Astrocyte of the spinal cord (primary cell): ENCODE measurements at places on chromosomes 7 and 10.

DNA sequence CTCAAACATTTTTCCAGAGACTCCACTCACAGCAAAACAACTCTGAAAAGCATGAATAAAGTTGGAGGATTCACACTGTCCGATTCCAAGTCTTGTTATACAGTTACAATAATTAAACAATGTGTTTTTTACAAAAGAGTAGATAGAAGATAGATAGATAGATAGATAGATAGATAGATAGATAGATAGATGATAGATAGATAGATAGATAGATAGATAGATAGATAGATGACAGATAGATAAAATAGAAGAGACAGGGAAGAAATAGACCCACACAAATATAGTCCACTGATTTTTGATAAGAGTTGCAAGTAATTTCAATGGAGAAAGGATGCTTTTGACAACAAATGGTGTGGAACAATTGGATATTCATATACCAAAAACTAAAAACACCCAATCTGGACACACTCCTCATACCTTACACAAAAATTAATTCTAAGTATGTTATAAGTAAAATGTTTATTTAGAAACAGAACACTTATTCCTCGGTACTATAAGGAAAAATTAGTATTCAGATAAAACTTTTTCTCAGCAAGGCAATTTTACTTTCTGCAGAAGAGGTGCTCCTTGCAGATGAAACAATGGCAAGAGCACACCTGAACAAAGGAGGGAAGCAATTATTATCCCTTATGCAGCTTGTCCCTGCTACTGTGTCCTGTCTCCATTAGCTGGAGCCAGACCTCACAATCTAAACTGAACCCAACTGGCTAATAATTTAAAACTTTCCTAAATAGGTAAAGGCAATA, 5.7 kb upstream of the TAS2R39 start:
- DNase-seq = no peak

- DNase-seq = no peak
These were observed 269.7 kb downstream of the ZMYND11 start for GRCh38 chr10:404991-405390.

GRCh38 chr10:103692436-103692951, 162.9 kb downstream of the SH3PXD2A start:
- DNase-seq = no peak

DNA sequence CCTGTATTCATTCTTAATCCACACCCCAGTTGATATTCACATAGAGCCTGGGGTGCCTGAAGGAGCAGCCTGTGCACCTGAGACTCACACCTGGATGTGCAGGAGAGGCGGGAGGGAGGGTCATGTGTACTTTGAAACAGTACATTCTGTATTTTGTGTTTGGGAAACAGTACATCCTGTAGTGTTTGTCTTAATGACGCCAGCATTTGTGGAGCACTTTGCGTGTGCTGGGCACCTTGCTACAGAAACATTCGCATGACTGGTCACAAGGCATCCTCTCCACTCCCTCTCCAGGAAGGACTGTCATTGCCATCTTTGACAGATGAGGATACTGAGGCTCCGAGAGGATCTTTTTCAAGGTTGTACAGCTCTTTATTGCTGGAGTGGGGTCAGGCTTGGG, 132.1 kb downstream of the TACC2 start:
- no peak for DNase-seq

DNA sequence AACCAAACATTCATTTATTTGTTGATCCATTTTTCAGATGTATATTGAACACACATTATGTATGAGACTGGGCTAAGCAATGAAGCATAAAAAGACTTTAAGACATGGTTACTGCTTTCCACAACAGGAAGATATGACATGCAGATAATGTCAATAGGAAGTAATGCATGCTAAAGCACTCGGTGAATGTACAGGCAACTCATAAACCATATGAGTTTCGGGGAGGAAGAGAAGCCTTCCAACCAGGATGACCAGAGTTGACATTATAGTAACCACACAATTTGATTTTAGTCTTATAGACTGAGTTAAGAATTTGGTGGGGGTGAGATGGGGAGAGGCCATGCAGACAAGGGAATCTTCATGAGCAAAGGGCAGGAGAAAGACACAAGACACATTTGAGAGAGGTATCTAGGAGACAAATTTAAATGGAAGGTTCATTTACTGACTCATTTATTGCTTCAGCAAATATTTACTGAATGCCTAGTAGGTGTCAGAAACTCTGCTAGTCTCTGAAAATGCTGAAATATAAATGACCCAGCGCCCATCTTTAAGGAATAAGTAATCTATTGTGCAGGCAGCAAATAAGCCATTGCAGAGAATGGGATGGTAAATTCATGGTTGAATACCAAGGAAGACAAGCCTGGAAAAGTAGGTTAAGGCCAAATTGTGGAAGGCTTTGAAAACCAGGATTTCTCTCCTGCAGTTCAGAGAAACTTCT, 19.0 kb upstream of the SLK start:
- DNase-seq = no peak

GRCh38 chr10:84826704-84827103, 498.3 kb downstream of the CCSER2 start:
- peak; percentile 17 for DNase-seq

DNA sequence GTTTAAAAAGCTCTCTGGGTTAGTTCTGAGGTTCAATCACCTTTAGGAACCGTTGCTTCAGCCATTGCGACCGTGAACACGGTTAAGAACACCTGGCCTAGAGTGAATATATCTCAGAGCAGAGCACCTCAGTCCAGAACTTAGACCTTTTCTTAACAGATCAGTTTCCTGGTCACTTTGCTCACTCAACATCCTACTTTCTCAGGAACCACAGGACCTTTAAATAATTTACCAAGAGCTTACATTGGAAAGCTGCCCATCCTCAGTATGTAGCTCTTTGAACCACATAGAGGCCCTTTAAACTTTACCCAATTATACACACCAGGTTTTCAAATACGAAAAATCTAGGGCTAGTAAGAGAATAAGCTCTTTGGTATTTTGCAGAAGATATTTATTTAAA, 153.2 kb downstream of the NRBF2 start:
- DNase-seq = peak; percentile 84

- DNase-seq = no peak
These were observed 289.7 kb downstream of the BAMBI start for GRCh38 chr10:28967031-28967430.

GRCh38 chr10:955127-955819, 23.8 kb upstream of the LARP4B start:
- DNase-seq = no peak

- no peak for DNase-seq
These were observed 52.9 kb downstream of the AUTS2 start for GRCh38 chr7:69651101-69651590.

DNA sequence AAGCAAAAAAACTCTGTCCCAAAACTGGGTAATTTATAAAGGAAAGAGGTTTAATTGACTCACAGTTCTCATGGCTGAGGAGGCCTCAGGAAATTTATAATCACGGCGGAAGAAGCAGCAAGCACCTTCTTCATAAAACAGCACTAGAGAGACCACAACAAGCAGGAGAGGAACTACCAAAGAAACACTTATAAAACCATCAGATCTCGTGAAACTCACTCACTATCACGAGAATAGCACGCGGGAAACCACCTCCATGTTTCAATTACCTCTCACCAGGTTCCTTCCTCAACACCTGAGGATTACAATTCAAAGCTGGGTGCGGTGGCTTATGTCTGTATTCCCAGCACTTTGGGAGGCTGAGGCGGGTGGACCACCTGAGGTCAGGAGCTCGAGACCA, 48.5 kb downstream of the PDIA4 start:
- no peak for DNase-seq

GRCh38 chr7:107111196-107111595, 57.6 kb upstream of the HBP1 start:
- no peak for DNase-seq

DNA sequence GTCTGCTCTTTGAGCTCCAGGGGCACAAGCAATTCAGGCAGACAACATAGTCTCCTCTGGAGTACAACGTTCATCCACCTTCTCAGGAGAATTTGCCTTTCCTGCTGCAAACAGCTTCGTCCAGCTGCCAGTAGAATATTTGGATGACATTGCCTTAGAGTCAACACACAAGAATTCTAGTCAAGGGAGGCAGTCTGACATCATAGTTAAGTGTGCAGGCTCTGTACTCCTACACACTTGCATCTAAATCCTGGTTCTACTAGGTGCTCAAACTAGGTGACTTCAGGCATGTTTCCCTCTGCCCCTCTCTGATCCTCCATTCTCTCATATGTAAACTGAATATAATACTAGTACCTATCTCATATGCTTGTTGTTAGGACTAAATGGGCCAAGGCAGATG, 314.8 kb downstream of the HPSE2 start:
- no peak for DNase-seq

DNA sequence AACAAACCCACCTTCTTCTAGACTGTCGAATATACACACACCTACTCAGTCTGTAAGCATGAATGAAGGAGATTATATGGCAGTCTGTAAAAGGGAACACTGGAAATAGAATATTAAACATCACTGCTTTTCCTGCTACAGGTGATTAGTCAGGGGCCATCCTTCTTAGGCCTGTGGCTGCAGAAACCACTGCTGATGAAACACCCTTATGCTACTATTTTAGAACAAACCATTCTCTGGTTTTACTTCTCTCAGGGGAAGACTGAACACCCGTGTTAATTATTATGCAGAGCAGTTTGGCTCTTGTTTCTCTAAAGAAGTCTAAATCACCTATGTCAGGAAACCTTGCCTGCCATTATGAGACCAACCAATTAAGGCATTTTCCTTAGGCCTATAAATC, 351.1 kb upstream of the KLF6 start:
- no peak for DNase-seq

GRCh38 chr10:71414359-71414758, 17.6 kb downstream of the CDH23 start:
- DNase-seq = no peak

GRCh38 chr7:123327661-123328060, 127.9 kb upstream of the SLC13A1 start:
- DNase-seq = no peak
